ENCODE measurements at places on chromosomes 4 and X. TPM values are rescaled to one million over a fixed set of nuclear protein-coding genes. Genes with fewer than 3 reads are reported as not detected.

ABCB7 gene
- total RNA-seq, result 34.5 TPM

SPANXN3 gene
- total RNA-seq, result not detected

DDX53 gene
- total RNA-seq, result not detected

RNF175 gene
- 1.4 TPM for total RNA-seq

Measured in esophagus muscularis mucosa (tissue), 4 donors.